ENCODE measurements at places on chromosomes 5 and 9.

GRCh38 chr5:116329503-116329902 is 244.7 kb downstream of the COMMD10 start:
- DNase-seq = no peak

- DNase-seq = no peak
These were observed 4.2 kb downstream of the WWC1 start for GRCh38 chr5:168295574-168296201.

- no peak for DNase-seq
These were observed 64.6 kb upstream of the SIMC1 start for GRCh38 chr5:176173647-176174046.

- no peak for DNase-seq
These were observed 132.1 kb downstream of the COL23A1 start for GRCh38 chr5:178458140-178458539.

Data from stimulated activated CD4-positive, alpha-beta T cell treated with anti-CD3 and anti-CD28 coated beads, Interleukin-1b, Interleukin-23, amount 100 ng/mL, for 4 hours (primary cell).